Myocyte (in vitro differentiated cells): ENCODE measurements at places on chromosomes 7 and 10. TPM values are rescaled to one million over a fixed set of nuclear protein-coding genes. Genes with fewer than 3 reads are reported as not detected.

ZNF783 gene
- 18.1 and 23.6 TPM in 2 replicates for total RNA-seq

STAMBPL1 gene
- 10.0 and 11.3 TPM in 2 replicates for total RNA-seq

GJC3 gene
- total RNA-seq, result not detected in 2 replicates

EPHA1 gene
- not detected in 2 replicates for total RNA-seq

GIMAP1 gene
- not detected in 2 replicates for total RNA-seq

ANKRD30A gene
- total RNA-seq, result not detected in 2 replicates

LIPN gene
- total RNA-seq, result not detected in 2 replicates

MYOZ1 gene
- total RNA-seq, result 4.7 and 5.5 TPM in 2 replicates

STEAP1 gene
- 12.5 and 14.4 TPM in 2 replicates for total RNA-seq

CRYGN gene
- 0.16 TPM in 1 of 2 replicates, not detected in the other for total RNA-seq

SEM1 gene
- 17.2 and 59.0 TPM in 2 replicates for total RNA-seq

DNAH11 gene
- total RNA-seq, result 0.05 and 0.13 TPM in 2 replicates

IFT22 gene
- 28.7 and 28.8 TPM in 2 replicates for total RNA-seq

SORBS1 gene
- total RNA-seq, result 42.4 and 112 TPM in 2 replicates

PTPRZ1 gene
- not detected in 2 replicates for total RNA-seq

MSMB gene
- not detected in 2 replicates for total RNA-seq

TMEM139 gene
- 0.29 TPM in 1 of 2 replicates, not detected in the other for total RNA-seq

ZNF467 gene
- 2.5 and 5.3 TPM in 2 replicates for total RNA-seq

PDE6C gene
- total RNA-seq, result not detected in 2 replicates

OR2A25 gene
- not detected in 2 replicates for total RNA-seq

CYP2C9 gene
- total RNA-seq, result not detected in 2 replicates

MSANTD7 gene
- total RNA-seq, result 15.2 and 15.9 TPM in 2 replicates

CDK6 gene
- total RNA-seq, result 124 and 152 TPM in 2 replicates

DNAJB12 gene
- 27.1 and 30.3 TPM in 2 replicates for total RNA-seq

CHAT gene
- total RNA-seq, result not detected in 2 replicates

UCMA gene
- not detected in 2 replicates for total RNA-seq

GALNT17 gene
- total RNA-seq, result 3.5 and 6.2 TPM in 2 replicates

SKIDA1 gene
- total RNA-seq, result 0.26 and 0.37 TPM in 2 replicates

ASIC3 gene
- total RNA-seq, result 3.6 and 5.5 TPM in 2 replicates

ANKRD61 gene
- total RNA-seq, result 0.35 TPM in 1 of 2 replicates, not detected in the other

C7orf57 gene
- total RNA-seq, result 0.83 and 1.1 TPM in 2 replicates

MINDY3 gene
- total RNA-seq, result 20.0 and 20.8 TPM in 2 replicates

CASP7 gene
- 19.0 and 22.7 TPM in 2 replicates for total RNA-seq

C10orf62 gene
- 0.62 TPM in 1 of 2 replicates, not detected in the other for total RNA-seq

SPDYE5 gene
- total RNA-seq, result not detected in 2 replicates

PTPN20 gene
- 0.64 TPM in 1 of 2 replicates, not detected in the other for total RNA-seq

KCNK18 gene
- not detected in 2 replicates for total RNA-seq

SMARCD3 gene
- 251 and 274 TPM in 2 replicates for total RNA-seq

ASAH2 gene
- 0.99 and 2.4 TPM in 2 replicates for total RNA-seq

MBL2 gene
- total RNA-seq, result not detected in 2 replicates

C10orf53 gene
- not detected in 2 replicates for total RNA-seq
